Smooth muscle cell of the coronary artery (primary cell): ENCODE measurements at places on chromosomes 4 and X. TPM values are rescaled to one million over a fixed set of nuclear protein-coding genes. Genes with fewer than 3 reads are reported as not detected.

Gene GPR119
- total RNA-seq: not detected in 2 replicates

Gene LRIT3
- not detected in 2 replicates for total RNA-seq

Gene TRPC5OS
- not detected in 2 replicates for total RNA-seq

Gene PLS3
- 295 and 511 TPM in 2 replicates for total RNA-seq

Gene MBNL3
- 0.53 and 2.1 TPM in 2 replicates for total RNA-seq

Gene NLGN4X
- total RNA-seq: 0.59 TPM in 1 of 2 replicates, not detected in the other

Gene CCDC158
- 0.23 TPM in 1 of 2 replicates, not detected in the other for total RNA-seq
